ENCODE measurements at places on chromosomes 13 and 19.

DNA sequence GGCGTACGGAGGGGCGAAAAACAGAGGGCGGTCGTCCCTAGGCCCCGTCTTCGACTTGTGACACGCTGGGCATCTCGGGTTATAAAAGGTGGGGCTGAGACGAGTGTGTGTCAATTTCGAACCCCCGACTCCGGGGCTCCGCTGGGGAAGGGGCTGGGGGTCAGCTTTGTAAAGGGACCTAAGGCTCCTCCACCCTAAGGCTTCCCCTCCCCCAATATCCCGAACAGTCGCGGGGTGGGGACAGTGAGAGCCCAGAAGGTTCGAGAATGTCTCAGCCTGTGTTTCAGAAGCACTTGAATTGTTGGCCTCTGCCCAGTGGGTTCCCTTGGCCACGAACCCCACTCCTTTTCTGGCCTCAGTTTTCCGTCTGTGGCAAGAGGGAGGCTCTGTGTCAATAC lies 450 bp downstream of the SELENOW start:
- DNase-seq = no peak

- DNase-seq = no peak
Measured at GRCh38 chr13:57631596-57632275, at the start of gene PCDH17. Gene PCDH17, plus strand, starts transcription at chr13:57631744. Its CDS starts 803 bp downstream, at chr13:57632547.

DNA sequence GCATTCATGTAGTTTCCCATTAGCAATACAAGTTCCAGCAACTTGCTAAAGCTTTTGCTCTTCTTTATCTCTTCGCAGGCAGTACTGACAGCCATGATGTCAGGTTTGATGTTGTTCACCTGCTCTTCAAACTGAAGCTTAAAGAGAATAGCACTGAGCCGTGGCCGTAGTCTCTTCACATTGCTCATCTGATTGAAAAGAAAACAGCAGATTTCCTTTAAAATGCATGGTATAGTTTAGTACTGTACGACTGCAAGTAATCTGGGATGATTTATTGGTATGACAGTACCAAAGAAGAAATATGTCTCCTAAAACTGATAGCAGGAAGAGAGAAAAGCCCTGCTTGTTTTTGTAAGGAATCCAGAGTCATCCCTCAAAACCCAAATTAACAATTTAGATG lies 284.4 kb downstream of the DIAPH3 start:
- DNase-seq = no peak

GRCh38 chr13:58376349-58376748 lies 744.8 kb downstream of the PCDH17 start:
- DNase-seq = no peak

GRCh38 chr13:112171570-112171965 lies 104.6 kb downstream of the SOX1 start:
- no peak for DNase-seq

GRCh38 chr13:84358601-84359000 lies 476.3 kb upstream of the SLITRK1 start:
- no peak for DNase-seq

DNA sequence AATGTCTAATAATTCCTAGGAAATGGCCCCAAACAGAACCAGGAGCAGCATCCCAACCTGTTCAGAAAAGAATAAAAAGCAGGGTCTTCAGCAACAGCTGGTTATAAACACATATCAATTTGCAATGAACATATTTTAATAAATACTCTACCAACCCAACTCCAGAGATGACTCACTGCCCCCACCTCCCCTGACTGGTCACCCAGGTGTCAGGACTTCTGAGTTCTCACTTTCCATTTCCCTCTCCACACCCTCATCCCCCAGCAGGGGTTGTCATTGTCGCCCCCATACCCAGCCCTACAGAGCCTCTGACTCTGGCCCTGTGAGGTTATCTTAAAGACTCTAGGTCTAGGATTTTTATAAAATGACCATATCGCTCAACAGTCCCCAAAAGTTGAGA lies 6.9 kb downstream of the SERPINE3 start:
- DNase-seq = no peak

DNA sequence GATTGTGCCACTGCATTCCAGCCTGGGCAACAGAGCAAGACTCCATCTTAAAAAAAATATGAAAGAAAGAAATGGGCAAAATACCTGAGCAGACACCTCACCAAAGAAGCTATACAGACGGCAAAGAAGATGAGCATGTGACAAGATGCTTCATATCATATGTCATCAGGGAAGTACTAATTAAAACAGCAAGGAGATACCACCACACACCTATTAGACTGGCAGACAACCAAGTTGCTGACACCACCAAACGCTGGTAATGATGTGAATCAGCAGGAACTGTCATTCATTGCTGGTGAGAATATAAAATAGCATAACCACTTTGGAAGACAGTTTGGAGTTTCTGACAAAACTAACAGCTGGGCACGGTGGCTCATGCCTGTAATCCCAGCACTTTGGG lies 11.5 kb upstream of the TFDP1 start:
- no peak for DNase-seq
